ENCODE measurements at places on chromosomes 4 and X.

- peak; percentile 48 for DNase-seq
Measured at GRCh38 chr4:82799006-82799881, 648 bp upstream of the SCD5 start.

- no peak for DNase-seq
Measured at GRCh38 chrX:3777416-3777815, 64.0 kb upstream of the PRKX start.

DNA sequence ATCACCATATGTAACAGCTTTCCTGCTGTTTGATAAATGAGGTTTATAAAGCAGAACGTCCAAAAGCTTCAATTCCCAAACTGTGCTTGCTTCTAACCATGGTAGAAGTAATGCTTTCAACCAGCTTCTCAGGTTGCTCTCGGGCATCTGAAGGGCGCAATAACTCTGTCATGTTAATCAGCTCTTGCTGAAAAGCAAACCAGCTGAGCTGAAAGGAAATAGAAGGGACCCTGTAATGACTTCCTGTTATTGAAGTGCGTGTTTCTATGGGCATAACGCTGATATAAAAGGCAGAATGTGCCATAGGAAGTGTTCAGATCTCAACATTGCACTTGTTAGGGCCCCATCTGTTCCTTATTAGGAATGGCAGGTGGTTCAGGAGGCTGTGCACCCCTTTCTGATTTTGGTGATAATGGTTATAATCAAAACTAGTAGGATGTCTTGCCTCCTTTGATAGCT is 21.2 kb downstream of the HERC3 start:
- no peak for DNase-seq

DNA sequence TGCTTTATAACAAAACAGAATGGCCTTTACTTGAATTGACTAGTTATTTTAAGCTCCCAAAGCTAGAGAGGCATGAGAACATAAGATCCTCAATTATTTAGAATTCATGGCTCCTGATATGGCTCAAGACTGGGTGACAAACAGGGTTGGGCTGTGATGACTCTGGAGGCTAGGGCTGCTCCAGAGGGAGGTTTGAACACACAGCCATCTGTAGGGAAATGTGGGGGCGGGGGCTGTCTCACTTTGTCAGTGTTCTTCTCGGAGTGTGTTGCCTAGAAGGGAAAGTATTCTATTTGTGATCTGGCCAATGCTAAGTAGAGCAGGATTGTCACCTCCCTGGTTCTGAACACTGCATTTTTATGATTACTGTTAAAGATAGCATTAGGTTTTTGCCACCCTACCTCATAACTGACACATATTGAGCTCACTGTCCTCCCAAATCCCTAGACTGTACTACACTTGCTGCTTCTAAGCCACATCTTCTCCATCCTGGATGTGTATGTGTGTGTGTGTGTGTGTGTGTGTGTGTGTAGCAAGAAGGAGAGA is 45.9 kb downstream of the VSIG4 start:
- DNase-seq, result no peak

GRCh38 chrX:71111921-71112431 is 599 bp upstream of the IL2RG start:
- no peak for DNase-seq

DNA sequence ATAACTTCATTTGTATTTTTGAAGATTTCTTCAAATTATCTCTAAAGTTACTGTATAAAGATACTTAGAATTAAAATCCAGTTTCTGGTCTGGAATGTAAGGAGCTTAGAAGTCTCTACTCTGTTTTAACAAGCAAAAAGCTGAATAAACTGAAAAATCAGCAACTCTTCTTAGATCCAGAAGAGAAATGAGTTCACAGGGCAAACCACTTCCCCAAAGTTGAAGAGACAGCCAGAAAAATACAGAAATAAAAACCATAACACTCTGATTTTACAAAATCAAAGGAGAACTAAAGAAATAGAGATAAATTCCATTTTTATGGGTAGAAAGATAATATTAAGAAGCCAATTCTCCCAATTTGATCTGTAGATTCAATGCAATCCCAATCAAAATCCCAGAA is 1166.8 kb downstream of the ADGRL3 start:
- DNase-seq, result no peak

- no peak for DNase-seq
Measured at GRCh38 chr4:119897260-119897659, 169.4 kb downstream of the MAD2L1 start.

- peak; percentile 72 for DNase-seq
Measured at GRCh38 chr4:141132709-141133145, 542 bp downstream of the RNF150 start.

DNA sequence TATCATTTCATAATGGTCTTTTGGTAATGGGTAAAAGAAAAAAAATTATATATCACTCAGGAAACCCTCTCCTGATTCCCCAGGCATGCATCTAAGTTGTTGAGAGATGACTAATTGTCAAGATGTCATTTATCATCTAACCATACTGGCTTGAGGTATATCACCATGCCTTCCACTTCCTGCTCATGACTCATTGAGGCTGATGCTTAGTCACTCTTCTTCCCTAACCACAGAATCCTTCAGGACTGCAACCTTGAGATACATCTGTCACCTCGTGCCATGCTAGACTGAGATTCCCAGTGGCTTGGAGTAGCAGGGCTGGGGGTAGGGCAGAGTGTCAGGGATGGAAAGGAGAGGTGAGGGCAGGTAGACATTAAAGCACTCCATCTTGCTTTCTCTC is 782.5 kb upstream of the INTU start:
- DNase-seq, result peak; percentile 93

DNA sequence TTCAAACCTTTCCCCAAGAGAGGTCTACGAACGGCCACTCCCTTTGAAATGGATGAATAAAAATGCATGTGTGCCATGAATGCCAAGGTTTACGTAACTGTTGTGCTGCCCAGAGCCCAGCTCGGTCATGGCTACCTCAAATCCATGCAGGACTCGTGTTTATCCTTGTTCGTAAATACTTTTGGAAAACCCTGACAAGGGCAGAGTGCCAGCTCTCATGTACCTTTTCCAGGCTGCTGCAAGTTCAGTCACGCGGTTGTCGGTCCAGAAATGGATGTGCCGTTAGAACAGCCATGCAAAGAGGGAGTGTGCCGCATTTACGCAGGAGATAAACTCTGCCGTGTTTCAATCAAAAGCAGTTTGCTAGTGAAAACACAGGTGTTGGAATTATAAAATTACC is 123.4 kb downstream of the AMELX start:
- DNase-seq, result no peak

DNA sequence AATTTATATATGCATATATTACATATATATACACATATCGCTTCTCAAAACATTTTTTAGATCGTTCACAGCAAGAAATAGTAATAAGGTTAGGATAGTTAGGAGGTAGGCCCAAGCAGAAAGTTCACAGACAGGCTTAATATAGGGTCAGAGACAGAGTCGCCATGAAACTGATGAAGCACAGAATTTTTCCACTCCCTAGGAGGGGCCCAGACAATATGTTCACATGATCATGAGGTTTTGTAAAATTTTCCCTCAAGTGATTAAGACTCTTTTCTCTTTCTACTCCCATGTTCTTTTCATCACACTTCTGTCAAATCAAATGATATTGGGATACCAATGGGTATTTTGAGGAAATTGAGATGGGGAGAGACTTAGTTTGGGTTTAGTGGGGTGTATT is 5.2 kb upstream of the ENAM start:
- DNase-seq, result no peak

DNA sequence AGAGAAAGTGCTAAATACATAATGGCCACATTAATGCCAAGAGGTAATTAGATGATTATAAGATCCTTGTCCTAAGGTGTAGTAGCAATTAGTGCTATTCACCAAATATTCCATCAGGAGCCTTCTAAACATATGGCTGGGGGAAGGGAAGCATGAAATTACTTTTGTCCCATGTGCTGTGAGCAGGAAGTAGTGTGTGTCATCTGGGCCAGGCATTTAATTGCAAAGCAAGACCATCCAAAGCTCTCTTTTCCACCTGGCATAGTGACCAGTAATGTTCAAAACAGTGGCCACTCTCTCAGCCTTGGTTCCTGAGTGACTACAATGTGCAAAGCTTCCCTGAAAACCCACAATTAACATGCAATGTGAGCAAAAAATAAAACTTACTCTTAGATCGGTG is 144.2 kb upstream of the FAM241A start:
- no peak for DNase-seq

- DNase-seq, result peak; percentile 57
Measured at GRCh38 chr4:52822972-52823701, 39.0 kb upstream of the RASL11B start.

DNA sequence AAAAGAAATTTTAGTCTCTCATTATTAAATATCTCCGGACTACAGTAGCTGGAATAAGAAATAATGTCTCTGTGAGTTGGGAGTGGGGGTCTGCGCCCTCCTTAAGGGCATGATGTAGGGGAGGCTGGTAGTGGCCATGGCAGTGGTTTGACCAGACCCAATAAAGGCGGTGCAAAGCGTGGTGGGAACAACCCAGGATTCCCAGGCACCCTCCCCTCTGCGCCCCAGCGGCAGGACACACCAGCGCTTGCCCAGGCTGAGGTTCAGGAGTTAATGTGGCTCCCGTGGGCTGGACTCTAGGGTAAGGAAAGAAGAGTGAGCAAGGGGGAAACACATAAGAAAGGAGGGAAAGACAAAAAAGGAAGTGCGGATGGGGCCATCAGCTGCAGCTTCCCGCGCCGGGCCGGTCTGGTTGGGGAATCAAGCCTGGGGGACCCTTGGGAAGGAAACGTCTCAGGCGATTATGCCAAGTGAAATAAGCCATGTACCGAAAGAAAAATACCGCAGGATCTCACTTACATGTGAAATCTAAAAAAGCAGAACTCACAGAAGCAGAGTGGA is 157.5 kb upstream of the SMIM31 start:
- no peak for DNase-seq

DNA sequence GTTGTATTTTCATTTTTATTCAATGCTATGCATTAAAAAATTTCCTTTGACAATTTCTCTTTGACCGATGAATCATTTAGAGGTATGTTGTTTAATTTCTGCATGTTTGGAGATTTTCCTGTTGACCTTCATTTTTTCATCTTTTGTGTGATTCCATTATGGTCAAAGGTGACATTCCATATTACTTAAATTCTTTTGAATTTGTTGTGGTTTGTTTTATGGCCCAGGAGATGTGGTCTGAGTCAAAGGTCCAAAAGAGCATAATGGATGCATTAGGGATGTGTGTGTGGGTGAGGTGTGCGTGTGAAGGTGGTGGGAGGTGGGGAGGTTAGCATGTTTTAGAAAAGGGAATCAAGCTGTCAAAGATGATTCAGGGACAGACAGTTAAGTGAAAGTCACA is 76.0 kb upstream of the GIMD1 start:
- peak; percentile 47 for DNase-seq

- DNase-seq, result no peak
Measured at GRCh38 chr4:119010909-119011606, 122.4 kb downstream of the SYNPO2 start.

- DNase-seq, result no peak
Measured at GRCh38 chr4:99841129-99841528, 24.5 kb downstream of the DAPP1 start.

DNA sequence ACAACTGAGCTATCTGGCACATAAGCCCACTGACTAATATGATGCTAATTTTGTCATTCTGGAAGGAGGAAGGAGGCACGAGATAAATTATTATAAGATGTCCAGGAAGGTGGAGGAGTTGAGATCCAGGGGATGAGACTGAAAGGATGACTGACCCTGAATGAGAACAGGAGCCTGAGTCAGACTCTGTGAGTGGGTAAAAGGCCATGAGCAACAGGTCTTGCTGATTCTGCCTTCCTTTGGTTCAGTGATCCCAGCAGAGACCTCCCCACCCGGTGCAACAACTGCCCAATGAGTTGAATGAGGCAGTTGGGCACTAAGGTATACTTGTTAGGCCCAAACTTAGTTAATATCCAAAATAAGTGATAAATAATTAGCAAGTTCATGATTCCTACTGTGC is 238.1 kb upstream of the GPC4 start:
- DNase-seq, result peak; percentile 56

DNA sequence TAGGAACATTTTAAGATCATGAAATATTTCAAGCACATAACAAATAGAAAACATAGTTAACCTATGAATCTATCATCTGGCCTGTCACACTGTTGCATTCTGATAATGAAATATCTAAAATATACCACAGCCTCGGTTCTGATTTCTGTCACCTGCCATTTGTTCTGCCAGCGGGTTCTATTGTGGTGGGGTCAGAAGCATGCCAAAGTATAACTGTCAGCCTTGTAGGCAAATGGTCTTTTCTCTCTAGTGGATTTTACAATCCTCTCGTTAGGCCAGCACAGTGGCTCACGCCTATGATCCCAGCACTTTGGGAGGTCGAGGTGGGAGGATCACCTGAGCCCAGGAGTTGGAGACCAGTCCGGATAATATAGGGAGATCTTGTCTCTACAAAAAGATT is 47.9 kb downstream of the HTRA3 start:
- DNase-seq, result no peak

DNA sequence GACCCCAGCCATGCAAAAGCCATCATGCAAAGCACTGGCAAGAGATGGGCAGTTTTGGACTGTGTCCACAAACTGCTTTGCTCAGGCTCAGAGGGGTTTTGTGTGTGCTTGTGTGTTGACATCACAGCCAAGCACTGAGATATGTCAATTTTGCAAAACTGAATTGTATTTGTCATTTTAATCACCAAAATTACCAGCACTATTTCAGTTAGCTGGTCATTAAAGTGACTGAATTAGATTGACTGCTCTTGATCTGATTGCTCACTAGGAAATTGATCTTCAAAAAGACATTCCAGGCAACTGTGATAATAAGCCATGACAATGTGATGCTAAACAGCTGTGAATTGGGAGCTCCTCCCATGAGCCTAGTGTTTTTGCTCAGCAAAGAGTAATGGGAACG is 337.3 kb upstream of the GNPDA2 start:
- DNase-seq, result no peak

DNA sequence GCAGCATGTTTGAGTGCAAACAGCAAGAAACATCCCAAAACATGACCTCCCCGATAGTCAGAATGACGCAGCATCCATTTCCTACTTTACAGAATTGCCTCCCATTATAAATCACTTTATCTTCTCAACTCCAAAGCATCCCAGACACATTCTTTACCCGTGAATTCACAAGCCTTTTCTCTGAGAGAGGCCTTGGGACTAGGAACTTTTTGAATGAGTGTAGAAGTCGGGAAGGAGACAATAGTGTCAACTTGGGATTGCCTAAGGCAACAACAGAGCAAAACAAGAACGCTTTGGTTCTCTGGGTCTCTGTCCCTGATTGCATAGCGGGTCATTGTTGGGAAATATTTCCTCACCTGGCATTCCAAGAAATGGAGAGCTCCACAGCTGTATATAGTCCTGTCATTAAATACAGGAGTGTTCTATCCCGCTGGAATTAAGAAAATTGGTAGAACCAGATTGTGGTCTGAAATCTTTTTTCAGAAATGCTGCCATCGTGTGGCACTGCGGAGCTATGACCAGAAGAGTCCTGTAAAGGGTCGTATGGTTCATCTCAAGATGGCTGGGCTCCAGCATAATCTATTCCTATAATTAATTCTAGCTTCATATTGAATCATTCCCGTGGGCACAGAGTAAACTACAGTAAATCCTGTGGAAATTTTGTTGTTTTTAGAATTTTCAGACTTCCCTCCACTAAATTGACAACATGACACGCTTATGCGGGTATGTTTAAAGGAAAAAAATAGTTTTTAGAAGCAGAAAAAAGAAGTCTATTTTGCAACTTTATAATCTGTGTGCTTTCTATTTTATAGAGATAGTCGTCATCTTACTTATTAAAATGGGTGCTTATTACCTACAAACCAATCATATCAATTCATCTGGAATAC is 2.0 kb upstream of the SPP1 start:
- DNase-seq, result peak; percentile 85

GRCh38 chr4:119898211-119898610 is 168.4 kb downstream of the MAD2L1 start:
- no peak for DNase-seq

GRCh38 chr4:1985294-1985693 is 23.5 kb downstream of the NELFA start:
- DNase-seq, result no peak

Data from GM23248 (cell line).